ENCODE measurements at places on chromosomes 6 and 20.

DNA sequence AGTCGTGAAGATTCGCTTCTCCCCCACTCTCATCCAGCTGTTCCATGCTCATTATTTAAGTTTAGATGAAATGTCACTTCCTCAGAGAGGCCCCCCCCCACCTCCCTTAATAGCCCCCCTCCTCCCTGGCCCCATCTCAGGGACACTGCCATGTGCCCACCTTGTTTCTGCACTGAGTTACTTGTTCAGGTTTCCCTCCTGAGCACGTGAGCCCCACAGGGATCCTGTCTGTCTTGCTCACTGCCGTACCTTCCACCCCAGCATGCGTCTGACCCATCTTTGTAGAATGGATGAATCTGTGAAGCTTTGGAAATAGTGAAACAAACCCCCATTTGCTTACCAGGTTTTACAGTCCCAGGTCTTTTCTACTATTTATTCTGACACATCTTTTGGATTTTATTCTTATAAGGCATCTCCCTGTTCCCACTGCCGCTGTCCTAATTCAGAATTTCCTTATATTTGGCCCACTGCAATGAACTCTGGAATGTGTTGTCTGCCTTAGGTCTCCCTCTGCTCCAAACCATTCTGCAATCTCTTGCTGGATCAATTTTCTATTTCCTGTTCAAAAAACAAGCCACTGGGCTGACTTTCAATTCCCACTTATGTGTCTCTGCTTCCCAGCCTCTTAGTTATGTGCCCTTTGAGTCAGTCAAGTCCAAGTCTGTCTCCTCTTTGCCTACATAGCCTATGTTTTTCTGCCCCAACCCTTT, 136.5 kb upstream of the ECI2 start:
- DNase-seq = no peak

DNA sequence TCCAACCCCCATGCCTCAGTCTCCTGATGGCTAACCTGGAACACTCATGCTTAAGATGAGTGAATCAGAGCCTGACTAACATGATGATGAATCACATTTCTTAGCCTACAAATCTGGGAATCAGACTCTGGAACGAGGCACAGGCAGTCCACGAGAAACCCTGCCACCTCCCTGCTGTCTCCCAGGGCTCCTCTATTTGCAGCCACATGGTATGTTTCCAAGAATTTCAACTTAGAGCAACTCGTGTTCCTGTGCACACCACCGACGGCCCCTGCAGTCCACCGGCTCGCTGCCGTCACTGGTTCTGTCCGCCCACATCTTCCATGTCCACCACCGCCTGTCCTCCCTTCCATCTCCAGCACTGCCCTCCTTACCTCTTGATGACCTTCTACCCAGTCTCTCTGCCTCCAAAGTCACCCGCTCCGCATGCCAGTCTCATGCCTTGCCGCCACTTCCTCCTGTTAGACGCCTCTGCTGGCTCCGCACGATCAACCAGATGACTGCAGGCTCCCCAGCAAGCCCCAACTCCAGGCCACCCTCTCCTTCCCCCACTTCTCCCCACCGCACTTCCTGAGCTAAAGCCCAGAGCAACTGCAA, 87.6 kb downstream of the AGPAT4 start:
- no peak for DNase-seq

GRCh38 chr6:16752206-16752866, 8.9 kb downstream of the ATXN1 start:
- no peak for DNase-seq

GRCh38 chr6:165404697-165405096, 95.3 kb upstream of the C6orf118 start:
- DNase-seq = no peak

GRCh38 chr20:63049191-63049518, 42.4 kb upstream of the BHLHE23 start:
- DNase-seq = no peak

DNA sequence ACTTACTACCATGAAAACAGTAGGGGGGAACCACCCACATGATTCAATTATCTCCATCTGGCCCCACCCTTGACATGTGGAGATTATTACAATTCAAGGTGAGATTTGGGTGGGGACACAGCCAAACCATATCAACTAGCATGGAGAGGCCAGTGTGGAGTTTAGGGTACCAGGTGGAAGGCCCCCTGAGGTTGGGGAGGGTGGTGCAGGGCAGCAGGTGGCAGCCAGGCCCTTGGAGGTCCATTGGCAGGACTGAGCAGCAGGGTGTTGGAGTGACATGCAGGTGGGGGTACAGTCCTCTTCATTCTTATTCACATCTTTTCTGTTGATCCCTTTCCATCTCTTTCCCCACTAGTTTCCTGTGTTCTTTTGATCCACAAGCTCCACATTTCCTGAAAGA, 42.9 kb downstream of the PHACTR3 start:
- no peak for DNase-seq

- DNase-seq = no peak
Observed at GRCh38 chr6:37636116-37636515, 61.6 kb downstream of the MDGA1 start.
